Right ventricle myocardium inferior (tissue), 1 donor: ENCODE measurements at places on chromosomes 2 and 18. TPM values are rescaled to one million over a fixed set of nuclear protein-coding genes. Genes with fewer than 3 reads are reported as not detected.

GRCh38 chr2:231413921-231414476, 18.5 kb downstream of the B3GNT7 start:
- DNase-seq, result no peak

GRCh38 chr2:857937-858336, 92.7 kb upstream of the SNTG2 start:
- no peak for DNase-seq

DNA sequence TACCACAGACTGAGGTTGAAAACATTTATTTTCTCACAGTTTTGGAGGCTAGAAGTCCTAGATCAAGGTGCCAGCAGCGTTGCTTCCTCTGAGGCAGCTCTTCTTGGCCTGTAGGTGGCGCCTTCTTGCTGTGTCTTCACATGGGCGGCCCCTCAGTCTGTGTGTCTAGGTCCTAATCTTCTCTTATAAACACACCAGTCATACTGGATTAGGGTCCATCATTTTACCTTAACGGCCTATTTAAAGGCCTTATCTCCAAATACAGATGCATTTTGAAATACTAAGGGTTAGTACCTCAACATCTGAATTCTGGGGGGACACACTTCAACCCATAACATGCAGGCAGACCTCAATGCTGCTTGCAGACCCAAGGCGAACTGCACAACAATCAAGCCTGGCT, 4.4 kb upstream of the RMC1 start:
- no peak for DNase-seq

Gene GAL3ST2
- total RNA-seq, result not detected

DNA sequence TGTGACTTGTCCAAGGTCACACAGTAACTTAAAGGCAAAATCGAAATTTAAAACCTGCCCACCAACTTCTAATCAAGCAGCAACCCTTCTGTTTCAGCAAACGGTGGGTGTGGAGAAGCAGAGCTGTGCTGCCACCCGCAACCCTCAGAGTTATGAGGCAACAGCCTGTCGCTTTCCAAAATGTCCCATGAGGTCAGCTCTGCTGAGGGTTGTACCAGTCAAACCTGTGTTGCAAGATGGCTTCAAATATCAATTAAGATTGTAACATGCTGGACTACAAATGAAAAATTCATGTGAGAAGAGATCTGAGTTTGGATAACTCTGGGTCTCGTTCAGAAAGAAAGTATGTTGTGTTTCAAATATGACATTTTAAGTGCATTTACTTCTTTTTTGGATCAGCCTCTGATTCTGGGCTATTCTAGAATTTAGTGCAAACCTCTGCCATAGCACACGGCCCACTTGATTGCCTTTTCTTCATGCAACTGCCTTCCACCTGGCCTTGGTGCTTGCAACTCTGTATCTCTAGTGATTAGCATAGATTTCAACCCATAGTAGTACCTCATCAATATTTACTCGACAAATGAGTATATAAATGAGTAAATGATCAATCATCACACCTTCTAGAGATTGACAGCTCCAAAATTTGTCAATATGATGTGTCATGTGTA, 69.3 kb downstream of the TIMM21 start:
- no peak for DNase-seq

Gene NEB
- total RNA-seq, result 0.87 TPM

DNA sequence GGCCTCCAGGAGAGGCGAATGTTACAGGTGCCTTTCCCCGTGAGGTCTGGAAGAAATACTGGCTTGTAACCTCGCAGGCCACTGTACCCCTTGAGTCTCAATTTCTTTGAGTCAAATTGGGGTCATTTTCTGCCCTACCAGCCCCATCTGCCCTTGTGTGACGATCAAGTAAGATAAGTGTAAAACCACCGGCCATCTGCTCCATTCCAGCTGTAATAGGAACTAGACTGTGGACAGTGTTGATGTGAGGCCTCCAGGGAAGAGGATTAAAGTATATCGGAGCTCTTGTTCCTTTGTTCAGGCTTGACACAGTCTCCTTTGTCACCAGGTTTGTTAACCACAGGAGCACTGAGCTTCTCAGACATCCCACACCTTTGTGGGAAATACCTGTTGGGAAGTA, 65.6 kb downstream of the MRPS9 start:
- DNase-seq, result no peak

Gene PJVK
- 0.70 TPM for total RNA-seq

Gene SERPINB2
- not detected for total RNA-seq

DNA sequence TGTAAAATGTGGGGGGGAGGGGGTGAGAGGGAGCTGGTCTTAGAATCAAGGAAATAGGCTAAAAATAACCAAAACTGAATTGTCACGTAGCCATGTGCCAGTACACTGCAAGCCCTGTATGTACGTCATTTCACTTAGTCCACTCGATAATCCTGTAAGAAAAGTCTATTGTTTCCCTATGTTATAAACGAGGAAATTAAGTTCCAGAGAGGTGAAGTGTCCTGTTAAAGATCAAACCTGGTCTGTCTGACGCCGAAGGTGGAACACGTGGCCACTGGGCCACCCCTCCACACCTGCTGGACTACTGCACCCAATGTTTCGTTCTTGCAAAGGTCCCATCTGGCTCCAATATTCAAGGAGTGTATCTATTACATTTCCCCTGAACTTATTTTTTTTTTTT, 29.6 kb downstream of the TFCP2L1 start:
- DNase-seq, result no peak

GRCh38 chr2:2942906-2943305, 434.7 kb downstream of the EIPR1 start:
- DNase-seq, result no peak

Gene METTL4
- 7.3 TPM for total RNA-seq

- no peak for DNase-seq
These were observed 143.0 kb upstream of the SLC1A4 start for GRCh38 chr2:64846177-64846576.

Gene SCN3A
- 0.95 TPM for total RNA-seq

DNA sequence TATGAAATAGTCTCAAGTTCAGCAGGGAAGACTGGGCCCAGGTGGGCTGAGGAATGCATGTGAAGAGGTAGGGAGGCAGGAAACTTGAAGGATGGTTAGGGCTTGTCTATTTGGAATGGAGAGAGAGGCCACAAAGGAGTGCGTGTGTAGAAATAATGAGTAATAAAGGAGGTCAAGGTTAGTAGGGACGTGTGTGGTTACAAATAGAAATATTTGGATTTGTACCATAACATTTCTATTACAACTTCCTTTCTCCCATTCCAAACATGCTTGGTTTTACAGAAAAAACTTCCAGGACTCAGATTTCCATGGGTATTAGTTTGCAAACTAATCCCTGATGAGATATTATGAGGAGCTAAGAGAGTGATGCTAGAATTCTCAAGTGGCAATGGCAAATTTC, 280.6 kb downstream of the NCKAP5 start:
- no peak for DNase-seq
